Endodermal cell (in vitro differentiated cells): ENCODE measurements at places on chromosomes 7 and 10. TPM values are rescaled to one million over a fixed set of nuclear protein-coding genes. Genes with fewer than 3 reads are reported as not detected.

- H3K27ac ChIP-seq: no peak overlapping the region
- no peak for DNase-seq
- H3K36me3 ChIP-seq: peaks cover 95% of the 10 kb centered on the region
- no peaks in the 10 kb centered on the region for H3K4me1 ChIP-seq
These were observed 13.1 kb downstream of the CASP2 start for GRCh38 chr7:143300959-143301935.

Gene STAG3
- 0.95 to 2.8 TPM (median 1.2 TPM) in 3 replicates for total RNA-seq

GRCh38 chr10:70715853-70716795 lies 43.8 kb downstream of the ADAMTS14 start:
- H3K36me3 ChIP-seq: no peaks in the 10 kb centered on the region
- H3K27ac ChIP-seq: no peak overlapping the region
- no peak overlapping the region for H3K4me3 ChIP-seq
- H3K4me1 ChIP-seq: no peaks in the 10 kb centered on the region
- no peaks in the 10 kb centered on the region for H3K27me3 ChIP-seq

- H3K27ac ChIP-seq: no peak overlapping the region
- no peaks in the 10 kb centered on the region for H3K4me1 ChIP-seq
- DNase-seq: no peak
- no peaks in the 10 kb centered on the region for H3K27me3 ChIP-seq
These were observed 1190.9 kb downstream of the TYW1 start for GRCh38 chr7:68187532-68187931.

DNA sequence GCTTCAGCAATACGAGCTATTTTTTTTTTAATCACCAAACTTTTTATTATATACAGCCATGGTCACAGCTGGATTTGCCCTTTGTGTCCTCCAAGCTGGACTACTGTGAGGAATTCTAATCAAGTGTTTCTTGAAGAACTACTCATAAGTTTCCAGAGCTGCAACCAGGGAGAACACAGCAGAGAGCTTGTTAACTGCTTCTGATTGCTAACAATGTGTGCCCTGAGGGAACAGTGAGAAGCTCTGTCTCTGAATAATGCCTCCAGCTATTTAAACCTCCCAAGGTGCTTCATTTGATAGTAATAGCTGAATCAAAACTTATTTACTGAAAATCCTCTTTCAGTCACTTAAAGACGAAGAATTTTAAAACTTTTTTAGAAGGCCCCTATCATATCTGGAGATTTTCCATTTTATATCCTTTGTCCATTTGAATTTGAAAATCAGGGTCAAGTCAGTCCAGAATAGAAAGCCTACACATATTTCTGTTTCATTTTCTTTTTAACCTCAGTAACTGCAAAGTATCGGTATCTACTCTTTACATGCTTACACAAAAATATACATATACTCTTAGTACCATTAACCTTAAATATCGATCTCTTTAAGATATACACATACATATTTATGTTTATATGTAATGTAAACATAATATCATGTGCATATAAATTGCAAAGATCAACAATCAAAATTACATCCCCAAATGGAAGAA lies 1024.2 kb downstream of the GRM8 start:
- H3K4me3 ChIP-seq: no peak overlapping the region
- no peaks in the 10 kb centered on the region for H3K4me1 ChIP-seq
- no peak for DNase-seq
- H3K27me3 ChIP-seq: peaks cover 41% of the 10 kb centered on the region
- H3K27ac ChIP-seq: no peak overlapping the region

Gene OR2A42
- not detected in 2 replicates for total RNA-seq

- H3K4me3 ChIP-seq: peak overlapping the region; percentile 100
- peaks cover 44% of the 10 kb centered on the region for H3K36me3 ChIP-seq
- H3K27me3 ChIP-seq: no peaks in the 10 kb centered on the region
- no peak for DNase-seq
- no peak overlapping the region for H3K27ac ChIP-seq
- H3K4me1 ChIP-seq: no peaks in the 10 kb centered on the region
These were observed 1.5 kb downstream of the DNA2 start for GRCh38 chr10:68470300-68470699.

- no peak for DNase-seq
- H3K27me3 ChIP-seq: no peaks in the 10 kb centered on the region
- no peak overlapping the region for H3K4me3 ChIP-seq
- no peaks in the 10 kb centered on the region for H3K4me1 ChIP-seq
These were observed 52.8 kb upstream of the PTER start for GRCh38 chr10:16384021-16384420.

GRCh38 chr10:37681617-37681999 lies 175.8 kb downstream of the ZNF248 start:
- H3K27me3 ChIP-seq: no peaks in the 10 kb centered on the region
- no peak overlapping the region for H3K27ac ChIP-seq
- no peak for DNase-seq
- H3K4me3 ChIP-seq: no peak overlapping the region
- no peaks in the 10 kb centered on the region for H3K36me3 ChIP-seq
- no peaks in the 10 kb centered on the region for H3K4me1 ChIP-seq

DNA sequence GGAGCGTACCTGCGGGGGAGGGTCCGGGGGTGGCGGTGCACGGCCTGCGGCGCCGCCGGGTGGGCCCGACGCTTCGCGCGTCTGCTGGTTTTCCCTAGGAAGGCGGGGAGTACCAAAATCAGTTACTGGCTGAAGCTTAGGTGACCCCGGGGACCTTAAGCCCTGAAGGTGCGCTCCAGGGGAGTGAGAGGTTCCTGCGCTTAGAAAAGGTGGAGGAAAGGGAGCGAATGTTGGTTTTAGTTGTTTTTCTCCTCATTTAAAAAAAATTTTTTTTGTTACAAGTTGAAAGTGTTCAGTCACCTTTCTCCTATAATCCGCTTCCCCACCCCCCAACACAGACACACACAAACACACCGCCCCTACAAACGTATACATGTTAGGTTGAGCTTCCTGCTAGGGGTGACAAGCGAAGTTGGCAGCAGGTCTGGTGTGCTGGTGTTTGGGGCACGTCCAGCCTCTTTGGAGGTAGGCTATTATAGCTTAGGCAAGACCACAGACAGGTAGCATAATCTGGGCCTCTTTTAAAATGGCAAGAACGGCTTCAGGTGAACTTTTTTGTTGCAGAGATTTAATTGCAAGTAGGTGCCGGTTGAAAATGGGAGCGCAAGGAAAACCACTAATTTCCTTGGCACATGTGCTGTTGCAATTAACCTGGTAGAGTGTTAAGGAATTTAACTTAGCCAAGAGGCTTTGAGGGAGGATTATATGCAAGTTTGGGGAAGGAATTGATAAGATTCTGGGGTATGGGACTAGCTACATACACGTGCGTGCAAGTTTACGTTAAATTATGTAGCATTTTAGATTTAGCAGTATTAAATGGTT lies 945 bp downstream of the ADD3 start:
- DNase-seq: peak; percentile 73
- H3K4me1 ChIP-seq: peaks cover 21% of the 10 kb centered on the region
- peak overlapping the region; percentile 87 for H3K4me3 ChIP-seq
- H3K27me3 ChIP-seq: peaks cover 4% of the 10 kb centered on the region

DNA sequence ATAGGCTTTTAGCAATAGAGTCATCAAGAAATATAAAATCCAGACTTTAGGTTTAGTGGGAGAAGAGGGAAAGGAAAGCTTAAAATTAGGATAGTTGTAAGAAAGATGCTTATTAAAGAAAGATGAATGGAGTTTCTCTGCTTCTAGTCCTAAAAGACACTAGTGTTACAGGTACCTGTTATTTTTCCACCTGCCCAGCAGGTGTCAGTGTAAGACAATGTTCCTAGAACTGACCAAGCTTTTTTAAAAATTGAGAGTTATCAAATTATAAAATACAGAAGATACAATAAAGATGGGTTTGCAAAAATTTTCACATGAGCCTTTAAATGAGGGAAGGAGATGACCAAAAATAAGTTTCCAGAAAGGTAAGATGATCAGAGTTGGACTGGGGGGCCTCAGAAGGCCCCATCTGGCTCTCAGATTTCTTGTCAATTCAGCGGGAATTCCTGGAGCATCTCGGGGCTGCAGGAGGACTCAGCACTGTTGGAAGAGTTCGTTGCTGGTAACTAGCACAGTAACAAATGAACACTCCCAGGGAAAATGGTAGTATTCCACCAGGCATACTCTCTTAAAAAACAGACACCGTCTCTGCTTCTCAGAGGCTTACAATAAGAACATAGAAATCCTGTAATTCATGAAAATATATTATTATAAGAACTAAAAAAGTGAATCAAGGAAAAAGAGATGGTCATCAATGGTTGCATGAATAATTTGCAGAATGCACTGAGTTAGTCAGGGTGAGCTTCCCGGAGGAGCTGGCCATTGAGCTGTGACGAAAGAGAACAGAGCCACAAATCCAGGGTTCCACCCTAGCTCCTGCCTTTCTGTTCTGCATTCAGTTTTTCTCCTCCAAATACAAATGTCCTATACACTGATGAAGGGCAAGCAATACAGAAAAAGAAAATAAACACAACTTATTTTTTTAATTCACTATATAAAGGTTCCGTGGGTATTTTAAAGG lies 71.8 kb upstream of the PIK3CG start:
- no peaks in the 10 kb centered on the region for H3K27me3 ChIP-seq
- H3K4me1 ChIP-seq: no peaks in the 10 kb centered on the region
- no peak overlapping the region for H3K27ac ChIP-seq
- peak; percentile 62 for DNase-seq

Gene KAT6B
- total RNA-seq: 24.0 to 28.4 TPM (median 25.3 TPM) in 3 replicates

- DNase-seq: no peak
- peaks cover 100% of the 10 kb centered on the region for H3K27me3 ChIP-seq
- no peaks in the 10 kb centered on the region for H3K36me3 ChIP-seq
- no peak overlapping the region for H3K27ac ChIP-seq
- H3K4me3 ChIP-seq: no peak overlapping the region
These were observed 4.6 kb downstream of the HMX3 start for GRCh38 chr10:123140164-123140982.

Gene CAMK2B
- total RNA-seq: 0.14 and 0.26 TPM in 2 replicates

DNA sequence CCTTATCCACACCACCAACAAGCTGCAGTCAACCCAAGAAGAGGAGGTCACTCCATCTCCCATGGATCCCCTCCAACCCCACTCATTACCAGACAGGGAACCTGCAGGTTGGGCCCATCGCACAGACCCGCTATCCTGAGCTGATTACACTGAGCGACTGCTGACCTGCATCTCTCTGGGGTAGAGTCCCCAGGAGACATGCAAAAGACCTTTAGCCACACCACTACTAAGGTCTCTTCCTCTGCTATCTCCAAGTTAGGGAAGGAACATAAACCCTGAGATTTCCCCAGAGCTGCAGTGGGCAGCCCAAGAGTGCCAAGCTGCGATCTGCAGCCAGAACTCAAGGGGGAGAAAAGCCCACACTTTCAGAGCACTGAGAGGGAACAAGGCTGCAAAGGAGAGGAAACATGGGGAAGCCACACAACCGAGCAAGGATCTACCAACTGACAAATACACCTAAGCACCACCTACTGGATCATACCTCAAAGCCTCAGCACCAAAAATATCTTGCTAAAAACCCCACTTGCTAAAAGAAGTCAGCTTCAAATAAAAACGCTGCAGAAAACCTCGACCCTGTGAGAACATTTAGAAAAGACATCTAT lies 298.2 kb downstream of the SORCS1 start:
- no peak overlapping the region for H3K27ac ChIP-seq
- H3K36me3 ChIP-seq: no peaks in the 10 kb centered on the region
- no peak overlapping the region for H3K4me3 ChIP-seq

Gene CALML3
- total RNA-seq: not detected in 2 replicates

- no peaks in the 10 kb centered on the region for H3K4me1 ChIP-seq
- H3K4me3 ChIP-seq: no peak overlapping the region
- no peak for DNase-seq
- no peaks in the 10 kb centered on the region for H3K36me3 ChIP-seq
- H3K27ac ChIP-seq: no peak overlapping the region
These were observed 529.8 kb upstream of the C7orf33 start for GRCh38 chr7:148060724-148061123.

DNA sequence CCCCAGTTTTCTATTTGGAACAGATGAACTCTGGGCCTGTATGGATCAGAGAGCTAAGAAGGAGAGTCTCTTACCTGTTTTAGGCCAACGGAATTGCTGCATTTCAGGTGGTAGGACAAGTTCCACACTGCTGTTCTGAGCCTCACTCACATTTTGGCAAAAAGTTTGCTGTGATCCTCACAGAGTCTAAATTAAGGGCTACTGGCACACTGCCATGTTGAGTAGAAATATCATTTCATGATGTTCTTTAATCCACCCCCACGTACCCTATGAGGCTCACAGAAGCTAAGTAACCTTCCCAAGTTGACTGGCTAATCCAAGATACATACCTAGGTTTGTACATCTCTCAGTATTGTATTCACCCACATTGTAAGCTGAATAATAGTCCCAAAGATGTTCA lies 447.2 kb downstream of the INHBA start:
- no peak overlapping the region for H3K27ac ChIP-seq
- H3K4me1 ChIP-seq: no peaks in the 10 kb centered on the region
- H3K36me3 ChIP-seq: no peaks in the 10 kb centered on the region
- peaks cover 10% of the 10 kb centered on the region for H3K27me3 ChIP-seq
- H3K4me3 ChIP-seq: no peak overlapping the region
- DNase-seq: no peak

DNA sequence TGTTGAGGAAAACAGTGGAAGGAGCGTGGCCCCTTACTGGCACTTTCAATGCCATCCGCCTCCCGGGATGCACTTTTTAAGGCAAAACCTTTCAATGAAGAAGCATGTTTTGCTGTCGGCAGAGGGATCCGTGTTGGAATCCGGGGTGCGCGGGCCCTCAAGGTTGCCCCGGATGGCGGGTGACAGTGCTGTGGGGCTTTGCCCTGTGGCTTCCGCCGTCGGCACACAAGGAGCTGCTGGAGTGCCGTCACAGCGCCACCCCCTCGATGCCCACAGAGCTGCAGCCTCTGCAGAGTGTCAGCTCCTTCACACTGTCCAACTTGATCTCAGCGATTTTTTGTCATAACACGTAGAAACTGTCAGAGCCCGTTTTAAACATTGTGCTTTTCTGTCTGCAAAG lies 59.0 kb downstream of the NKX6-2 start:
- no peak overlapping the region for H3K4me3 ChIP-seq
- H3K27ac ChIP-seq: no peak overlapping the region
- H3K36me3 ChIP-seq: no peaks in the 10 kb centered on the region
- no peaks in the 10 kb centered on the region for H3K4me1 ChIP-seq
- no peaks in the 10 kb centered on the region for H3K27me3 ChIP-seq

GRCh38 chr7:64876792-64877713 lies 26.0 kb upstream of the ZNF273 start:
- DNase-seq: peak; percentile 47
- H3K36me3 ChIP-seq: no peaks in the 10 kb centered on the region
- H3K4me3 ChIP-seq: peak overlapping the region; percentile 65
- no peaks in the 10 kb centered on the region for H3K4me1 ChIP-seq

Gene ZNF37A
- total RNA-seq: 6.5 to 11.4 TPM (median 9.5 TPM) in 3 replicates
